ENCODE measurements at places on chromosomes 13 and 19.

- DNase-seq: no peak
These were observed 21.2 kb downstream of the PGPEP1 start for GRCh38 chr19:18361646-18362045.

DNA sequence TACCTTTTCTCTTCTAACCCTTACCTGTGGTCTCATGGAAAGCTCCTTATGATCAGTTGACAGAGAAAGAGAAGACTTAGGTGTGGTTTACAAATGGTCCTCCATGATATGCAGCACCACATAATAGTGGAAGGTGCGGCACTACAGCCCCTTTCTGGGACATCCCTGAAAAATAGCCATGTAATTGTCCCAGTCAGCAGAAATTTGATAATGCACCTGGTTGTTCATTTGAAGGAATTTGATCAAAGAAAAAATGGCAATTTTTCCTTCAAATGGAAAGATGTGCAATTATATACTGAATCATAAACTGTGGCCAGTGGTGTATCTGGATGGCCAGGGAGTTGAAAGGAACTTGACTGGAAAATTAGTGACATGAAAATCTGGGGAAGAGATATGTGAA, 293.6 kb upstream of the PCDH20 start:
- DNase-seq: no peak

DNA sequence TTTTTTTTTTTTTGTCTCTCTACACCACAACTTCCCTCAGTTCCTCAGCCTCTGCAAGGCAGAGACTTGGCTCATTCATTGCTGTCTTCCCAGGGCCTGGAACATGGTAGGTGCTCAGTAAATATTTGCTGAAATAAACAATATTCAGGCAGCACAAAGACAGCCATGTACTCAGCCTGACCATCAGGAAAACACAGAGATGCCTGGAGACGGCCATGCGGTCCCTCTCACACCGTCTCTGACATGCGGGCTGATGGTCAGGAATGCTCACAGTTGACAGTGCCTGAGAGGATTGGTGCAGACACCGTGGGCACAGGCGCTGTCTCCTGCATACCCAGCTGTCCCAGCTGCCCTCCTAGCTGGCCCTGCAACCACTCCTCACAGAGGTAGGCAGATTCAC, 924 bp downstream of the PRAM1 start:
- no peak for DNase-seq

- peak; percentile 28 for DNase-seq
These were observed 89.4 kb downstream of the STK24 start for GRCh38 chr13:98487522-98487921.

GRCh38 chr19:57406516-57407123, 4.3 kb upstream of the ZNF17 start:
- DNase-seq: peak; percentile 58

GRCh38 chr13:83752141-83752540, 130.1 kb downstream of the SLITRK1 start:
- DNase-seq: no peak

DNA sequence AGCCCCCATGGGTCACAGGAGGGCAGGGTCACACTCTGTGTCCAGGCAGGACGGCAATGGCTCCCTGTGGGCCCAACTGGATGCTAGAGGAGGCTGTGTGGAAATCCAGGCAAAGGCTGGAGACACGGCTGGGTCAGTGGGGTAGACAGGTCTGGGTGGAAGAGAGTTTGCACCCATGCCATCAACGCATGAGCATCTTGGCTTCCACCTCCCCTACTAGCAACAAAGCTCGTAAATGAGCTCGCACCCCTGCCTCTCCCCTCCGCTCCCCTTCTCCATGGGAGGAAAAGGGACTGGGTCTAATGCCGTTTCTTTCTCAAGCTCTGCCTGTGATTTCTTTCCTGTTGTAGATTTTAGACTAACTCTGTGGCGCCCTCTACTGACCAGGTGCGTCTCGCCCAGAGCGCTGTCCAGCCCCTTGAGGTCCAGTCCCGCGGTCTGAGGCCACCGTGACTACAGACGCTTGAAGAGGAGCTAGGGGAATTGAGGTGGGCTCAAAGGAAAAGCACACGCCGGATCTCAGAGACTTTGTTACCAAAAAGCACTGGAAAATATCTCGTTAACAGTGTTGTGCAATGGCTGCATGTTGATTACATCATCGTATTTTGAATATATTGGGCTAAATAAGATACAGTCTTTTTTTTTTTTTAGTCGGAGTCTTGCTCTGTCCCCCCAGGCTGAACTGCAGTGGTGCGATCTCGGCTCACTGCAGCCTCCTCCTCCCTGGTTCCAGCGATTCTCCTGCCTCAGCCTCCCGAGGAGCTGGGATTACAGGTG, 50.7 kb upstream of the USP29 start:
- no peak for DNase-seq

- no peak for DNase-seq
These were observed 95.7 kb upstream of the SPRY2 start for GRCh38 chr13:80436571-80437169.

GRCh38 chr19:1483131-1483978, 4.3 kb upstream of the C19orf25 start:
- DNase-seq: no peak

DNA sequence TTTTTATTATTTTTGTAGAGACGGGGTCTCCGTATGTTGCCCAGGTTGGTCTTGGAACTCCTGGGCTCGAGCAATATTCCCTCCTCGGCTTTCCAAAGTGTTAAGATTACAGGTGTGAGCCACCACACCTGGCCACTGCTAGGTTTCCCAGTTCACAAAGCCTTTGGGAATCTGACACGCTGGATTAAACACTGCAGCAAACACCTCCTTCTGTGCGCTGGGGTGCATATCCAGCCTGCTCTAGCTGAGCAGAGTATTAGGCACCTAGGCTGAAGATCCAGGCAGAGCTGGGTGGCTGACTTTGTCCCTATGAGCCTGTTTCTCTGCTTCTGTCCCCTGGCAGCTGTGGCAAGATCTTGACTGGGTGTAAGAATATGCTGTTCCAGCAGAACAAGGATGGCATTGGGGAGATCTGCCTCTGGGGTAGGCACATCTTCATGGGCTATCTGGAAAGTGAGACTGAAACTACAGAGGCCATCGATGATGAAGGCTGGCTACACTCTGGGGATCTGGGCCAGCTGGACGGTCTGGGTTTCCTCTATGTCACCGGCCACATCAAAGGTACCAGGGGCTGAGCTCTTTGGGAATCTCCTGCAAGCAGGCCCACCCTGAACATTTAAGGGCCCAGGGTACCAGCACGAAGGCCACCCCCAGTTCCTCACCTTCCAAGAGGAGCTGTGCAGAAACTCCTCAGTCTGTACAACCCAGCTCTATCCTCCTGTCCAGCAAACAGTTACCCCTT, 49.8 kb downstream of the ACSBG2 start:
- DNase-seq: no peak

Measured in naive B cell (primary cell).